ENCODE measurements at places on chromosomes 5 and 9. TPM values are rescaled to one million over a fixed set of nuclear protein-coding genes. Genes with fewer than 3 reads are reported as not detected.

The SPATA9 gene
- 2.1 TPM for total RNA-seq

The TSSK1B gene
- total RNA-seq, result 1.2 TPM

The TNFSF8 gene
- total RNA-seq, result 2.3 TPM

DNA sequence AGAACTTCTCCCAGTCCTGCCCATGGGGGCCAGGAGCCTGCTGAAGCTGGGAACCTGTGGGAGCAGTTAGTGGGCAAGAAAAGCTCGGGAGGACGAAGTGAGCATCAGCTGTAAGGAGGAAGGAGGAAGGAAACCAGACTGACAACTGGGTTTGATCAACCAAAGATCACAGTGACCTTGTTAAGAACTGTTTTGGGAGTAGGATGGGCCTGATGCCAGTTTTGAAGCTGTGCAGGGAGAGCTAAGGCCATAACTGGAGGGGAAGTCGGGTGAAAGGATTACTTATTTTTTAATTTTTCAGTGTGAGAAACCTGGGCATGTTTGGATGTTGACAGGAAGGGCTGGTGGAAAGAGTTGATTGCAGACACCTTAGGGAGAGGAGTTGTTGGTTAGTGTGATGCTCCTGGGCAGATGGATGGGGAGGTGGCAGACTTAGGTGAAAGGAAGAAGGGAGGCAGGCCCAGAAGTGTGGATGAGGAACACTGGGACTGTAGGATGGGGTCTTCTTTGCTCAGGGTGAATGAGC is 58.3 kb upstream of the KLF4 start:
- no peak for DNase-seq

DNA sequence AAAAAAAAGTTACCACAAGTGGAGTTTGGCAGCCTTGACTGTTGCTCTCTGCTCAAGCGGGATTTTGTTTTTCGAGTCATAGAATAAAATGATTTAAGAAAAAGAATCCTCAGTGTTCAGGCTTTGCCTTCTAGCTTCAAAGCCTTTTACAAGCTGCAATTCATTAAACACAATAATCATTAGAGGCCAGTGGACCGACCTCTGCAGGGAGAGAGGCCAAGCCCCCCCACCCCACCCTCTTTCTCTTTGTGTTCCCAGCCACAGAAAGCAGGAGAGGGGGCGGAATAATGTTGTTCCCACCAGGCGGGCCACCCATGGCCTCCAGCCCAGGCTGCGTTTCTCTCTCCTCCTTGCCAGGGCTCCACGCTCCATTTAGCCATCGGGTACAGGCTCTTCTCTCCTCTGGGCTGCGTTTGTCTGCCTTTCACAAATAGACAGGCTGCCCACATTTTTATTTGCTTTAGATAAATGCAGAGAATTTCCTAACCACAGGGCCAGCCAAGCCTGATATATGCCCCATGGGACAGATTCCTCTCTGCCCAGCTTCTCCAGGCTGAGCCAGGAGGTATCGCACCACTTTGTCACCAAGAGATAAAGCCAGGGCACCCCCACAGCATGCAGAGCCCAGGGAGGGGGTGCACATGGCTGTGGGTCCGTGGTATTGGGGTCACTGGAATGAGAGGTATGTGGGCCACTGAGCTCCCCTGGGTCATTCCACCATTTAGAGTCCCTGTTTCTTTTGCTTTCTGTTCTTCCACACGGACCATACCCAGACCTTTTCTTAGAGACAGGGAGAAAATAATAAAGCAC is 318.8 kb downstream of the PIK3R1 start:
- no peak for DNase-seq

GRCh38 chr9:8769153-8769552 is 969.6 kb upstream of the DMAC1 start:
- DNase-seq, result no peak

GRCh38 chr5:142433526-142434321 is 108.9 kb upstream of the SPRY4 start:
- DNase-seq, result no peak

Measured in urinary bladder (tissue), 4 donors.